ENCODE measurements at places on chromosomes 3 and 15.

- DNase-seq = no peak
Measured at GRCh38 chr15:67413770-67414390, 107.1 kb upstream of the C15orf61 start.

GRCh38 chr3:11568503-11569155 lies 75.1 kb downstream of the VGLL4 start:
- peak; percentile 72 for DNase-seq

DNA sequence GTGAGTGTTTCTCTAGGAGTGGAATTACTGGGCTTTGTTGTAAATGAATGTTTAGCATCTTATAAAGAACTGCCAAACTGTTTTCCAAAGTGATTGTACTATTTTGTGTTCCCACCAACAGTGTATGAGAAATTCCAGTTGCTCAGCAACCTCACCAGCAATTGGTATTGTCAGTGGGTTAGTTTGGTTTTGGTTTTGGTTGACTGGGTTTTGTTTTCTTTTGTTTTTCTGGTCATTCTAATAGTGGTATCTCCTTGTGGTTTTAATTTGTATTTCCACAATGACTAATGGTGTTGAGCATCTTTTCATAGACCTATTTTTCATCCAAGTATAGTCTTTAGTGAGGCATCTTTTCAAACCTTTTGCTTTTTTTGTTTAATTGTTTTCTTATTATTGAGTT lies 27.1 kb downstream of the FILIP1L start:
- no peak for DNase-seq

- DNase-seq = no peak
Measured at GRCh38 chr3:53144446-53144845, 14.2 kb upstream of the RFT1 start.

DNA sequence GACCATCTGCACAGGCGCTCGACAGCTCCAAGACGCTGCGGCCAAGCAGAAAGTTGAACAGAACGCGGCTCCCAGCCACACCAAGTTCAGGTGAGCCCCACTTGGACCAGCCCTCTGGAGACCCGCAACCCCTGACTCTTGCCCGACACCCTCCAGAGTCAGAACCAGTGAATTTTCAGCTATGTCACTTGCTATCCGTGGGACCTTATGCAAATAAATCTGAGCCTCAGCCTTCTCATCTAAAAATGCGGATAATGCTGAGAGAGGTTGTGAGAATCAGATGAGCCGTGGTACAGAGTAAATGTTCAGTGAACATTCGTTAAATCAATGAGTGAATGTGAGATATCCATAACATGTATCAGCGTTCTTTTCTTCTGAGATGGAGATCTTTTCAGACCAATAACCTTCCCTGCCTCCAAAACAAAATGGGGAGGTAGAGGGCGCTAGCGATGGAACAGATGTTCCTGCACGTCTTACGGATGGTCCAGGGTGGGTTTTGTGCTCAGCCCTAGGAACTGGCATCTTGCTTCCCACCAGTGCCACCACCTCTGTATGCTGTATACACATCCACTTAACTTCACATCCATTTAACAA lies 524 bp downstream of the MRPS11 start:
- DNase-seq = no peak

DNA sequence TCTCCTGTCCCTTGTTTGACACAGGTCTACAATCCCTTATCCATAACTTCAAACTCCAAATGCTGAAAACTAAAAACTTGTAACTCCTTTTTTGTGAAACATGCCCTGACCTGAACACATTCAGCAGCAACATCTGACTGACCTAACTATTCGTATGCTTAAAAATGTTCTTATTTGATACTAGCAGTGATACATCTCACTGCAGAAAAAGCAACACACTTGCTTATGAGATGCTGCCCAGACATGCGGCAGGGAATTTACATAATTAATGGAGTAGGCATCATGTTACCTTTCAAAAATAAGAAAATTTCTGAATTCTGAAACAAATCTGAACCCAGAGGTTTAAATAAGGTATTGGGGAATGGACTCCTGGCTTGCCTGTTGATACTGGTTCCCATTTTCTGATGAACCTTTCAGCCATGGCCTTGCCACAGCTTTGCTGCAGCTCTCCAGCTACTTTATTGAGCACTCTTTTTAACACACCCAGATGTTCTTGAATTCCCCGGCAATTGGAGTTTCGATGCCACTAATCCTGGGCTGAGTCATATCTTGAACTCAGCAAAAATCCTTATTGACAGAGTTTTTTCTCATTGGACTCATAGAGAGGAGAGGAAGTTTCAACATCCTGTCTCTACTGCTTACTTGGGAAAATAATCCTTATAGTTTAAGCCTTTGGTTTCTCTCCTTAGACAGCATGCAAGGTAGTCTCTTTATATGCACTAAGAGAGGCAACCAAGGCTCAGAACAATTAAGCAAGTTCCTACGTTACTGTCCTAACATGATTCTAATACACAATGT lies 296.6 kb upstream of the LMCD1 start:
- DNase-seq = no peak

DNA sequence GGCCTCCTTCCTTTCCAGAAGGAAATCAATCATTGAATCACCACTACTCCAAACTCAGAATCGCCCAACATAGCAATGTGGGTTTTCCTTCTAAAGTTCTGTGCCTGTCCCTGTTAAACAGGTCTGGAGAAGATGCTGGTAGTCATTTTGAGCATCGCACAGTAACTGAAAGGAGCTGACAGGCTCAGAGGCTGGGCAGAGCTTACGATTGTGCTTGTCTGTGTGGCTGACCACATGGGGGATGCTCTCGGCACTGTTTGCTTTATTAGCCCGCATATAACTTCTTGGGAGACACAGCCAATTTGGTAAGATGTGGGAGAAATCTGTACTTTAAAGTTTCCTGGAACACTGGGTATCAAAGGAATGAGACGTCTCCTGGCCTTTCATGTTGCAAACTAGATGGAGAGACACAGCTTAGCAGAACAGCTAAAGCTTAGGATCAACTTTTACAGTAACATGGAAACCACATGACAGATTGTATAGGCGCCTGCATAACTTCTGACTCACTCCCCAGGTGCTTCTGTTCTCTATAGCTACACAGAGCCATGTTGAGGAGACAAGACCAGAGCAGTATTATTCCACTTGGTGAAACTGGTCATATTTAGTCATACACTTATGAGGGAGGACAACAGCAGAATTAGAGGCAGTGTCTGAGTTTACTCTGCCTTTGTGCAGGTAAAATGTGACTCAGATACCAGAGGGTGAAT lies 374.1 kb downstream of the RORA start:
- no peak for DNase-seq

GRCh38 chr15:78978601-78979179 lies 33.8 kb upstream of the CTSH start:
- DNase-seq = no peak

GRCh38 chr3:135920275-135920674 lies 45.3 kb upstream of the PPP2R3A start:
- no peak for DNase-seq

GRCh38 chr3:32045091-32045915 lies 61.1 kb upstream of the GPD1L start:
- peak; percentile 42 for DNase-seq

DNA sequence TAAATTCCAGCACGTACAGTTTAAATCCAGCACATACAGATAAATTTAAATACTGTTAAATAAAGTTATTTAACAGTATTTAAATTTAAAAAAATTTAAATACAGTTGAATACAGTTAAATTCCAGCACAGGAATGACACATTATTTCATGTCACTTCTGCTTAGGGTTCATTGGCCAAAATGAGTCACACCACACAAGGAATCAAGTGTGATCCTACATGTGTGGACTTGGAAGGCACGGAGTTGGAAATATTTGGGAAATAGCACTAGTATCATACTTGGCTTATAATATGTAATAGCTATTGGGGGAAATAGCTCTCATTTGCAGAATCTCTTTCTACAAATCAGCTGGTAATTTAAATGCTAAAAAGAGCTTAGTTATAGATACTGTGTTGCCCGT lies 10.6 kb downstream of the RAB7A start:
- DNase-seq = no peak

- DNase-seq = no peak
Measured at GRCh38 chr3:13308380-13308801, 111.7 kb downstream of the NUP210 start.

DNA sequence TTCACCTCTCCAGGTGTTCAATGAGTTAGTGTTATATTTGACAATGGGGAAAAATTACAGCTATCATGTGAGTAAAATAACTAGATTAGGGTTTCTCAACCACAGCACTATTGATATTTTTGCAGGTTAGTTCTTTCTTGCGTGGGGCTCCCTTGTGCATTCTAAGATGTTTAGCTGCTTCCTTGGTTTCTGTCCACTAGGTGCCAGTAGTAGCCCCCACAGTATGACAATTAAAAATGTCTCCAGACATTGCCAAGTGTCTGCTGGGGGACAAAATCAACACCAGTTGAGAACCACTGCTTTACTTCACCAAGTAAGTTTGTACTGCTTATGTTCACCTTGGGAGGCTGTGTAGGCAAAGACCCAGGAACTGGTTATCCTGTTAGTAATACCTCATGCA lies 618.7 kb downstream of the EDEM1 start:
- DNase-seq = no peak

GRCh38 chr15:60350108-60350507 lies 47.7 kb downstream of the ANXA2 start:
- DNase-seq = no peak

- no peak for DNase-seq
Measured at GRCh38 chr3:124201786-124202185, 209.9 kb upstream of the ROPN1 start.

GRCh38 chr3:38644016-38644661 lies 5.3 kb downstream of the SCN5A start:
- no peak for DNase-seq

GRCh38 chr15:88242586-88243555 lies 13.7 kb downstream of the NTRK3 start:
- no peak for DNase-seq

DNA sequence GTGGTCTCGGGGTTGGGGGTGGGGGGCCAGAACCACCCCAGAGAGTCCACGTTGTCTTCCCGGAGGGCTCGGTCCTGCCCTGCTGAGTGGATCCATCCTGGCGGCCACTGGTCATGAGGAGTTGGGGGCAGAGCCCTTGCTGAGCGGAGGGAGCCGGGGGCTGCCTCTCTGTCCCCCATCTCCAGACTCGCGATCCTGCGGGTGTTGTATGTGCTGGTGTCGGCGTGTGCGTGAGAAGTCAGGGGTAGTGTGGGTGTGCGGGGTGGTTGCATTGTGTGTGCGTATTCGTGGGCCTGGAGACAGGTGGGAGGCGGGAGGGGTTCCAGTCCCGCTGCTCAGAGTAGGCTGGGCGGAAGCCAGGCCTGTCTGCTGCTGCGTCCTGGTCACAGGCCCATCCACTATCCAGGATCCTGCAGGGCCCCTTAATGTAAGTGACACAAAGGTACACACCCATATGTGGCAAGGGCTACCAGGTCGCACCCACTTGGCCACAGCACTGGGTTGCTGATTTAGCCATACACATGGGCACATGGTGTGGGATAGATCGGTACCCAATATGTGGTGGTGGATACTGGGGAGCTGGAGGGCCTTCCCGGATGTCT lies 30.7 kb downstream of the NBEAL2 start:
- peak; percentile 58 for DNase-seq

DNA sequence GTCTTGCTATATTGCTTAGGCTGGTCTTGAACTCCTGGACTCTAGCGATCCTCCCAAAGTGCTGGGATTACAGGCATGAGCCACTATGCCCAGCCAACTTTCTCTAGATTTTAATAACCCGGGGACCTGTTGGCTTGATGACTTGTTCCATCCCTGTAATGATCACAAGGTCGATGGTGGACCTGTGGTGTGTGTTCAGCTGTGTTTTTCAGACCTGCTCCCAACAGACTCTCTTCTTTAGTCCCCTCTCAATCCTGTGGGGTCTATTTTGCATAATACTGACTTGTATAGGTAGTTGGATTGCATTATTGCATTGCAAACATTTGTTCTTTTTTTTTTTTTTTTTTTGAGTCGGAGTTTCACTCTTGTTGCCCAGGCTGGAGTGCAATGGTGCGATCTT lies 1.9 kb downstream of the MAP2K1 start:
- DNase-seq = no peak

DNA sequence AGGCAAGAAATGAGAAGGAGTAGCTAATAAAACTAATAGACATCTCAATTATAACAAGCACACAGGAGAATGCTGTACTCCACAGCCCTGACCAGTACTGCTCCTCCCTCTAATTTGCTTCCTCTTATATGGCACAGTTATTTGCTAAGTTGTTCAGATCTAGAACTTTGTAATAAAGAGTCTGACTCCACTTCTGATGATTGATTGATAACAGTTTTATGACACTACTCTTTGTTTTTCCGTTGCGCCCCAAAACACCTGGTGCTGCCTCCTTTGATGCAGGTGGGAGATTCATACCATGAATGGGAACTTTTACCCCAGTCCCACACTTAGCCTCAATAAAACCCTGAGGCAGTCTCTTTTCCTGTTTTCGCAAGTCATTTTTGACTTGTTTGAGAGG lies 777.7 kb downstream of the GBE1 start:
- DNase-seq = no peak

Data from ovary (tissue), 10 donors.